ENCODE measurements at places on chromosomes 5 and 9.

- no peak for DNase-seq
Observed at GRCh38 chr5:132744659-132745058, 2.6 kb upstream of the CCNI2 start.

DNA sequence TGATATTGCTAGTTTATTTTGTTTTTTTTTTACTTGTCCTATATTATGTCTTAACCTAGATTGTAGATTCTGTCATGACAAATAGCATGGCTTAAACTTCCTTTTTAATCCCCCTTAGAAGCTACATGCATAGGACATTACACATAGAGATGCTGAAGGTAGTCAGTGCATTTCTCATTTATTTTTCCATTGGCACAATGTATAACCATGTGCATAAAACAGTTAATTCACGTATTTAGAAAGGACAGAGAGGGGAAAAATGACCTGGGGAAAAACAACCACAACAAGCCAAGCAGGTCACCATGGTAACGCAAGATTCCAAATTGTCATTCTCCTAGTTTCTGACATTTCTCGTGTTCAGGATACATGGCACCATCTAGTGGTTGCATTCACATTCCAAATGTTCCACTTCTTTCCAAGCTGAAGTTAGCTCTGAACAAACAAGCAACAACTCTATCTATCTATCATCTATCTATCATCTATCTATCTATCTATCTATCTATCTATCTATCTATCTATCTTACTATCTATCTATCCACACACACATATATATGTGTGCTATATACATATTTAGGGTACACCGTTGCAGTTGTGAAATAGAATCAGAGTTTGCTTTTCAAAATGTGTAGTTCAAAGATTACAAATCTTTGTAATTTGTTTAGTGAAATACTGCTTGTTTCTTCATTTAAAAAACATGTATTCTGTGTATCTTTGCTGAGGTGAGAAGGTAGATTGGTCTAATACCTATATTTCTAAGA, 487.2 kb upstream of the ST8SIA4 start:
- no peak for DNase-seq

GRCh38 chr9:98922721-98923435, 20.8 kb upstream of the COL15A1 start:
- no peak for DNase-seq

- DNase-seq: no peak
Observed at GRCh38 chr5:169290895-169291294, 10.0 kb downstream of the SLIT3 start.

DNA sequence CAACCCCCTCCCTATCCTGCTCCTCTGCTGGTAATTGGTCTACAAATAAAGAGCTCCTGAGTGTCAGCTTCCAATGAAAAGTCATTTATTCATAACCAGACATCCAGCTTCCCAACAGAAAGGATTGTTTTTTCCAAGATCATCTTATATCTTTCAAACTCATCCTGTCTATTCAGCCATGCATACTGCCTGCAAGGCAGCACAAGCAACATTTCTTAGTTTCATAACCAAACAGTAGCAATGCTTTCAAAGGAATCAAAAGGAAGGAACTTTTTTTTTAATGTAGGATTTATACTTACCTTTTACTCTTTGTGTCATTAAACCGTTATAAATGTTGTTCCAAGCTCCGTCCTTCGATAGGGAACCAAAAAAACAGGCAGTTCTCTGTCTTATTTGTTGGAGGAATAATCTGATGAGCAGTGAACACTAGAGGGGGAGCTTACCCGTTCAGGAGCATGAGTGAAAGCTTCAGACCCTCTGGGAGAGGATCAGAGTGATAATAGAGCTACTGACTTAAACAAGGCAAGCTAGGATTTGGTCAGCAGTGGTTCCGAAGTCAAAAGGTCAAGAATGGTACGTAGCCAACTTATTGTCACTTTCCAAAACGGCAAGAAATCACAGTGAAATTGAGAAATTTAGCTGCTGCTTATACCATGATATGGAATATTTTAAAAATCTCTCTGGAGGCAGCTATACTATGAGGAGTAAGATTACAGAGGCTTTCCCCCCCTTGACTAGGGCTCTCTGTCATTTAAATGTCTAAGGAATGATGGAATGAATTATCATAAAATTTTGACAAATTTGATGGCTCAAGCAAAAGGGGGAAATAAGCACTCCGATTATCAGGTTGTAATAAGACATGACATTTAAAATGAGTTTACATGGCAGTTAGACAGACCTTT, 892.9 kb downstream of the NR2F1-AS1 start:
- no peak for DNase-seq

Data from NCI-H1930 (cell line).